ENCODE measurements at places on chromosomes 2 and 18. TPM values are rescaled to one million over a fixed set of nuclear protein-coding genes. Genes with fewer than 3 reads are reported as not detected.

IMPACT gene
- 46.7 TPM for total RNA-seq

EVX2 gene
- 1.2 TPM for total RNA-seq

LYPD1 gene
- total RNA-seq: not detected

ZNF385B gene
- 4.9 TPM for total RNA-seq

HK2 gene
- total RNA-seq: 114 TPM

HOXD11 gene
- 14.9 TPM for total RNA-seq

SERPINB8 gene
- 2.0 TPM for total RNA-seq

OTOF gene
- total RNA-seq: not detected

PLEK gene
- 0.59 TPM for total RNA-seq

Data from prostate gland (tissue), 2 donors.